GM12892 (cell line): ENCODE measurements at places on chromosomes 2 and 18.

DNA sequence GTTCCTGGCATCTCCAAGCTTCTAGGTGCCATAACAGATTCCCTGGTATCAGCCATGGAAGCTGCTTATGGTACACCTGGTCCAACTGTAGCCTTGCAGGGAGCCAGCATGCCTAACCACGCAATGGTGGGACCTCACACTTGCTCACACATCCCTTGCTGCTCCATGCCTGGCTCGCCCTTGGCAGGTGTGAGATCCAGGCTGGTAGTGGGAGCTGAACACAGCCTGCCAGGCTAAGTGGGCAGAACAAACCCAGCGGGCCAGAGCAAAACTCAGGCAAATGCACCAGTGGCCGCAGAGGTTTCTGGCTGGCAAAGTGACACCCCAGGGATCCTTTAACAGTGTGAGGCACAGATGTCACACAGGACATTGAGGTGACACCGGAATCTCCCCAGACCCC is 185.8 kb downstream of the NDUFA10 start:
- no peak for DNase-seq

DNA sequence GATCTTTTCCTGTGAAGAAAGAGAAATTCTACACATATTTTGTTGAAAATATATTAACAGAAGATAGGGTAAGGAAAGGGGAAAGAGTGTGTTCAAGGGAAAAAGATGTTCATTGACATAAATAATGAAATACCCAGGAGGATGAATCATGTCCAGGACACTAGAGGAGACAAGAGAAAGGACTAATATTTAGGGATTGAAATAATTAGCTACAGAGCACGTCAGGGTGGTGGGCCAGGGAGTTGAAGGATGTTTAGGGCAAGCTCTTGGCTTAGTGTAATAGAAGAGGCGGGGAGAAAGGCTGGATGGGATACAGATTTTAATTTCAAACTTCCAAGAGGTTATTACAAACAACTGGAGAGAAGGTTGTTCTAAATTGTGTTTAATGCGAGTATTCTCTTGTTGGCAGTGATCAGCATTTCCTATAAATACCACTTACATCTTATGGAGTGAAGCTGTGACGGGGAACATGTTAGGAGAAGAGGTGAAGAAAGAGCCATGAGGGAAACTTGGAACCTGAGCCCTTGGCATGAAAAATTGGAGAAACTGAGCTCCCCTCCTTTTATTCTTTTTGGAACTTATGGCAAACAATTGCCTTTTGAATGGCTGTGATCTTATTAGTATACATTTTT is 36.6 kb upstream of the CETN1 start:
- no peak for DNase-seq

DNA sequence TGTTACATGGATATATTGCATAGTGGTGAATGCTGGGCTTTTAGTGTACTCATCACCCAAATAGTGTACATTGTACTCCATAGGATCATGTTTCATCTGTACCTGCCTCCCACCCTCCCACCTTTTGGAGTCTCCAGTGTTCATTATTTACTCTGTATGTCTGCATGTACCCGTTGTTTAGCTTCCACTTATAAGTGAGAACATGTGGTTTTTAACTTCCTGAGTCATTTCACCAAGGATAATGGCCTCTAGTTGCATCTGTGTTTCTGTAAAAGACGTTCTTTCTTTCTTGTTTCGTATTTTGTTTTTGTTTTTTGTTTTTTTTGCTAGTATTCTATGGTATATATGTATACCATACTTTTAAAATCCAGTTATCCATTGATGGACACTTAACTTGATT is 107.5 kb downstream of the MSTN start:
- DNase-seq = no peak

GRCh38 chr2:15948704-15948957 is 8.3 kb downstream of the MYCN start:
- DNase-seq = no peak

- no peak for DNase-seq
These were observed 45.6 kb upstream of the ITGB6 start for GRCh38 chr2:160245614-160246155.

DNA sequence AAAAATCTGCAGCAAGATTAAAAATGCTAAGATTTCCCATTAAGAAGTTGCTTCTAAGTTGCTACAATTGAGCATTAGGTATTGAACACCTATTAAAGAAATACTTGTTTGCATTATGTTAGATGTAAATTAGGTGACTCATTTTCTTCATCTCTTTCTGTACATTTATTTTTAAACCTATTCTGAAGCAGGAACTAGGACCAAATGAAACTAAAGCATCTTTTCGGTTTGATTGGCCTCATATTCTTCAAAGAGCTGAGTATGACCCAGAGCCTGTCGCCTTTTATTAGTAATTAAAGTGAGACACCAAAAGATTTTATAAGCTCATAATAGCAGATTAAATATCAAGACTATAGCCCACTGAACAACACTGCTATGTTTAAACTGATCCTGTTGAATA is 83.4 kb upstream of the ZEB2 start:
- DNase-seq = no peak

GRCh38 chr2:174395969-174396630 is 570 bp downstream of the SCRN3 start:
- no peak for DNase-seq

GRCh38 chr18:53025247-53025646 is 685.2 kb downstream of the DCC start:
- DNase-seq = no peak

DNA sequence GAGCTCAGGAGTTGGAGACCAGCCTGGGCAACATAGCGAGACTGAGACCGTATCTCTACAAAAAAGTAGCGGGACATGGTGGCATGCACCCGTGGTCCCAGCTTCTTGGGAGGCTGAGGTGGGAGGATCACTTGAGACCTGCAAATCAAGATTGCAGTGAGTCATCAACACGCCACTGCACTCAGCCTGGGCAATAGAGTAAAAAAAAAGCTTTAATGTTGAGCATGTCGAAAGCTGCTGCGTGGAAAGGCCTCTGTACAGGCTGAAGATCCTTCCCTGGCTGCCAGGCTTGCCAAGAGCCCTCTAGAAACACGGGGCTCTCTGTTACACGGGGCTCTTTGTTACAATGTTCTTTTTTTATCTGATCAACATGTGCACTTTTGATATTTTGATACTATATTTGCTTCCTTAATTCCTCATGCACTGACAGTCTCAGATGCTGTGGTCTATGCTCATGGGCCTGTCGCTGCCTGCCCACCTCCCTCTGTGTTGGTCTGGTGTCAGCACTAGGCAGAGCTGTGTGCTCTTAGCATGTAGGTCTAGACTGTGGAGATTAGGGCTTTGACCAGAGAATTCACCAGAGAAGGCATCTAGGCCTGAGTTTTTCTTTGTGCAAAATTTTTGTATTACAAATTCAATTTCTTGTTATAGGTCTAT is 18.7 kb downstream of the CLK1 start:
- no peak for DNase-seq

GRCh38 chr2:85393836-85394235 is 16.3 kb downstream of the CAPG start:
- DNase-seq = no peak

GRCh38 chr18:55546851-55547704 is 40.9 kb downstream of the TCF4 start:
- no peak for DNase-seq

DNA sequence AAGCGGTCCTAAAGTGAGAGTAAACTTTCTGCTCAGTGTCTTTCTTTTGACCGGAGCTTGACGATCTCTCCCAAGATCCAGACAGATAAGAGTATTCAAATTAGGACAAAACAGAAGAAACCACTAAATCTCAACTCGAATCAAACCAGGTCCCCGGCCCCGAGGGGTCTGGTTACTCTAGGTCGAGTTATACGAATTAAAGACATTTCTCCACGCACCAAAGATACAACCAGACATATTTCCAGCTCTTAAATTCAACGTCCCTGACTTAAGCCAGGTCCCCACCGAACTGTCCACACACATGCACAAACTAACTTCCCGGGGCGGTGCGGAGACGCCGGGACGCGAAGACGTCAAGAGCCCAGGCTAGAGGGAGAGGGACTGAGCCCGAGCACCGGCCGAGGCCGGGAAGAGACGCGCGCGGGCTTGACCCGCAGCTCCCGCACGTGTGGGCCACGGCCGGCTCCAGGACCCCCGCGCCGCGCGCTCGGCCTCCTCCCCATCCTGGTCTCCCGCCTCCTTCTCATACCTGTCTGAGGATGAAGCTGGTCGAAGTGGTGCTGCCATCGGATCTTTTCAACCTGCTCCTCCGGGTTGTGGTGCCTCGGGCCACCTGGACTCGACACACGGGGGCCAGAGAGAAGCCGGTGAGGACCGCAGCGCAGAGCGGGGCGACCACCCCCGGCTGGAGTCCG is 896 bp downstream of the CACNB4 start:
- DNase-seq = peak; percentile 41

- DNase-seq = no peak
These were observed 77.4 kb downstream of the THNSL2 start for GRCh38 chr2:88247531-88247930.

DNA sequence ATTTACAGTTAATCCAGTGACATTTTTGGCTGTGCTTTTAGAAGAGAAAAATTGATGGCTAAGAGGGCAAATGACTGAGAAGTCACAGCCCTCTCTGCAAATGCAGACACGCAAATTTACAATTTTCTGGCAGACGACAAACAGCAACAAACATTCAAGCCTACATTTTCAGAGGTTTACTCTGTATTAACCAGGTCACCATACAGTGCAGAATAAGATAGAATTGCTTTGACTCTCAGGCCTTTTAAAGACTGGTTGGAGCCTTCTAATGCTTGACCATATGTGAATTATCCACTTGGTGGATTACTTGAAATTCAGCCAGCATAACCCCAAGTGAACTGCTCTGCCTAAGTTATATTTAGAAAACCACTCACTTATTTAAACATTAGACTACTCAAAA is 280.9 kb upstream of the STON1 start:
- no peak for DNase-seq

GRCh38 chr2:85131116-85131515 is 2.1 kb upstream of the TCF7L1 start:
- no peak for DNase-seq

GRCh38 chr2:74267068-74267467 is 68.7 kb downstream of the MTHFD2 start:
- no peak for DNase-seq

DNA sequence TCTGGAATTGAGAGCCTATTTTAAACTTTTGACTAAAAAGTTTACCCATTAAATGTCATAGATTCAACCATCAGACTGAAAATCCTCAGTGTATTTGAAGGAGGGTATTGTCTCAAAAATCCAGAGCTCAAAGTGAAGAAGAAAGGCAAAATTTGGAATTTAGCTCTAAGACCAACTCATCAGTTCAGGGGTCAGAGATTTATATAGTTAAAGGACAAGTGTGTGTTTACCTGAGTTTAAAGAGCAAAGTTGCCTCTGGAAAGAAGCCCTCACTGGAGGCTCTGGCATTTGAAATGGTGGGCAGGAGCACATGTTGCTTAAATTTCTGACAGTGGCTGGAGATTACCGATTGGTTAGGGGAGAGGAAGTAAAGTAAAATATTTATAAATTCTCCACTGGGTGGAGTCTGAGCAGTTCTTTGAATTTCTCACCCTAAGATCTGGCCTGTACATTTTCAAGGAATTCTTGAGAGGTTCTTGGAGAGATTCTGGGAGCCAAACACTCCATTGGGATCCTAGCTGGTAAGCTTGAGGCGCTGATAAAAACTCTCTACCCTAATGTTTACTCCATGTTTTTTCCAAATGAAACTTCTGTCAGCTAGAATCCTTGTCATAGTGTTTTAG is at the start of gene KYNU:
TSS of gene KYNU (plus strand) at position 449 of the 623 bp plus-strand sequence. CDS start 7,704 bp downstream, outside the sequence.
- DNase-seq = no peak

DNA sequence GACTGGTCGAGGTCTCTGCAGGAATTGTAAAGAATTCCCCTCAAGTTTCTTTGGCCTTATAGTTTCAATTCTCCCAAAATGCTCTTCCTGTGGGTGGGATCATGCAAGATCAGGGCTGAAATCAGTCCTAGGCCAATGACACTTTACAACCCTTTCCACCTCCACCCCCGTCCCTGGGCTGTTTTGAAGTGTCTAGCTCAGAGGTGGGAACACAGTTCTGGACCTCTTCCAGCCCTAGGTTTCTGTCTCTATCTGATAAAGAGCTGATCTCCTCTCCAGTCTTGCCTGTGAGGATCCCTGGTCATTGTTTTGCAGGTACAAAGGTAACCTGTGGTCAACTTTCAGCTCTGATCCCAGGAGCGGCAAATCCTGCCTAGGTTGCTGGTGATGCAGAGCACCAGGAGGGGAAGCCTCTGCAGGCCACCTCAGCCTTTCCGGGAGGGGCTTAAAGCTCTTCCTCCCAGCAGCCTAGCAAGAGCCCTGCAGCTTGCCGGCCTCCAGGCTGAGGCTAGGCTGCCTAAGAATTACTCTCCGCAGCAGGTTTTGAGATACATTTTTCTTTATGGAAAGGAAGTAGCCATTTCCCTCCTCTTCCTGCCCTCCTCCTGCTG is 69.8 kb upstream of the WIPF1 start:
- DNase-seq = no peak

DNA sequence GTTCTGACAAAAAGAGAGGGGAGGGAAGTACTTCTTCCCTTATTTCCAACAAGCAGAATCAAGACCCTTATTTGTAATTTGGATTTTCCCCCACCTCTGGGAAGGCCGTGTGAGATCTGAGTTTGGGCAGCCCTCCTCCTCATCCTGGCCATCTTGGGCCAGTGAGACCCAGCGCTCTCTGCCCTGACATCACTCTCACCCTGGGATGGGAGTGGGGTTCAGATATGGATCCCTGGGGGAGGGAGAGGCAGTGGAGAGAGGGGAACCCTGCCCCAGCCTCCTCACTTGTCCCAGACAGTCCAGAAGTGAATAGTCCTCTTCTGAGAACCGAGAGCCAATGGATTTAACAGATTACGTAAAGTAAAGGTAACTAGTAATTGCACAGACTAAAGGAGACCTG is 64.5 kb downstream of the DYSF start:
- DNase-seq = no peak

- no peak for DNase-seq
These were observed 62.6 kb downstream of the C18orf63 start for GRCh38 chr18:74378179-74378682.

GRCh38 chr2:231391981-231392380 is 3.5 kb upstream of the B3GNT7 start:
- DNase-seq = no peak

DNA sequence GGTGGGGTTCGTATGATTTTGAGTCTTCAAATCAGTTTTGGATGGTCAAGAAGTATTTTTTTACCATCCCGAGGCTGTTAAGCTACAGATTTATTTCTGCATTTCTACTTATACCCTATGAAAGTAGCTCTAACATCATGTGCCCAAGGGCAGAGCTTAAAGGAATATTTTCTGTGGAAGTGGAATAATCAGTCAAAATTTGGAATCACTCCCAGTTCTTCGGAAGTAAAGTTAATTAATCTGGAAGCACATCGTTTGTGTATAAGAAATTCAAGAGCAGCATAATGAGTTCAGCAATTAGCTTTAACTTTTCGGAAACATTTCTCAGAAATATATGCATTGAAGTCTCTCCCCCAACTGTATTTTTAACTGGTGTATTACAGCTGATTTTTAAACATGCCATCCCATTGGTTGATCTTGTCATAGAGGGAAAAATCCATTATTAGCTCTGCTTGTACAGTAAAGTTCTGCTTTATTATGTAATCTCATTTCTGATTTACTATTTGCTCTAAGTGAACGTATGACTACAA is 510.1 kb downstream of the DCC start:
- no peak for DNase-seq
